Stimulated activated CD8-positive, alpha-beta memory T cell treated with anti-CD3 and anti-CD28 coated beads, Interleukin-12 subunit alpha, Interleukin-12 subunit beta, amount 100 ng/mL, for 1 hour (primary cell): ENCODE measurements at places on chromosomes 1 and 21.
A peak's percentile ranks its signal among the peaks of the same experiment; 100 is the strongest.

GRCh38 chr1:115727706-115728249 lies 40.7 kb downstream of the CASQ2 start:
- DNase-seq: no peak

DNA sequence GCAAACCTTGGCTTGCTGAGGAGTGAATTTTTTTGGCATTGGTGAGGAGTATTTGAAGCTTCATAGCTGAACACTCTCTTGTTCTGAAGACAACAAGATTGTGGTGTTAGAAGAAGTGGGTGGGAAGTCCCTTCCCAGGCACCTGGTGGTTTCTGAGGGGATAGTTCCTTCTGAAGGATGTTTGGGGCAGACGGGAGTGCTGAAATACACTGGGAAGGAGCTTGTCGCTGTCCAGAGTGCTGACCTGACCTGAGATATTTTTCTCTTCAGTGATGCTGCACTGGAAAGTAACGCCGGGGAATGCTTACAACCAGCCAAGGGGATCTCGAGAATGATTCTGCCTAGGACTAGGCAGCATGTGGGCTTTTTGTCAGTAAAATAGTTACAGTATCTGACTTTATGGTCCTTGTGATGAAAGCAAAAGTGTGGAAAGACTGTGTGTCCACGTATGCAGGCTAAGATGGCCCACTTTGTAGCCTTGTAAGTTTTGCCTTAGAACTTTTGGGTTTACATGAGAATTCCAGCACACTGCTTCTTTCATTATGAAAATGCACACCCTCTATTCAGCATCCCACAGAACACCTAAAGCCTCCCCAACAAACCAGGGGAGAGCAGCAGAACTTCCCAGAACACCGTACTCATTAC lies 33.1 kb upstream of the NFASC start:
- peak; percentile 2 for DNase-seq

GRCh38 chr1:17184161-17184665 lies 20.7 kb upstream of the PADI1 start:
- DNase-seq: no peak

DNA sequence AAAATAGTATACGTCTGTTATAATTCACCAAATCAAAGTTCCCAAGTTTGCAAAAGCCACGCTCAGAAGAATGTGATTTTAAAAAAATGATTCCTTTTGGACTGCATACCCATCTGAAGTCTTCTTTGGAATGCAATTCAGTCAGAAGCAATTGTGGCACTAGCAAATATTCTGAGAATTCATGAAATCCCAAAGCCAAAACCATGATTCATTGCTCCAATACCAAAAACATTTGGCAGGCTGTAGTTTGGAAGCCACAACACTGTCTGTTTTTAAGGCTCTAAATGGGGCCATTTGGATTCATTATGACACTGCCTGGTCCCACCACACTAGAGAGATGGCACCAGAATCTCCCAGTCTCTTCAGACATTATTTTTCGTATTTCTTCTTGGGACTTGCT lies 21.8 kb upstream of the LRRC53 start:
- DNase-seq: no peak

GRCh38 chr1:238252033-238252802 lies 361.5 kb upstream of the ZP4 start:
- DNase-seq: no peak

DNA sequence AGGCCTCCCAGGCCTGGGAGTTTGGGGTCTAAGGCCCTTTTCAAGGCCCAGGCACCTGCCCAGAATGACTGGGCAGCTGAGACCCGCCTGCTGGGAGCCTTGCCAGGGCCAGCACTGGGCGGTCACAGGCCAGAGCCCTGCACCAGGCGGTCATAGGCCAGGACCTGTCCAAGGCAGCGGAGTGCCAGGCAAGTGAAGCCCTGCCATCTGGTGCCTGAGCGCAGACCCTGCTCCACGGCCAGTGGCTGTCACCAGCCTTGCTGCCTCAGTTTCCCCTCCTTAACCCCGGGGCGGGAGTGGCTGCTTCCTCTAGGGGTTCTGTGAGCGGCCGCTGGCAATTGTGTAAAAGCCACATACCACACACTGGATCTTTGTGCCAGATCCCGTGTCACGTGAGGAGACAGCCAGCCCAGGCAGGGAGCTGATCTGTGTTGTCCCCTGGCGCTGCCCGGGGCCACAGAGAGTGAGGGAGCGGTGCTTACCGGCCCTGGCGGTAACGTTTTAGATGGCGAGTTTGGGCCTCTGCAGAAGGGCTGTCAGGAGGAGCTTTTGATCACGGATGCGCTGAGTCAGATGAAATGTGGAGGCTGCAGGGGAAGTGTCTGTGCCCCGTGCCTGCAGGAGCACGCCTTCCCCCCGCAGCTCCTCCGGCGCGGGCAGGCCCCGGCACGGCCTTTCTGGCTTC lies 4.6 kb downstream of the COL18A1 start:
- no peak for DNase-seq

DNA sequence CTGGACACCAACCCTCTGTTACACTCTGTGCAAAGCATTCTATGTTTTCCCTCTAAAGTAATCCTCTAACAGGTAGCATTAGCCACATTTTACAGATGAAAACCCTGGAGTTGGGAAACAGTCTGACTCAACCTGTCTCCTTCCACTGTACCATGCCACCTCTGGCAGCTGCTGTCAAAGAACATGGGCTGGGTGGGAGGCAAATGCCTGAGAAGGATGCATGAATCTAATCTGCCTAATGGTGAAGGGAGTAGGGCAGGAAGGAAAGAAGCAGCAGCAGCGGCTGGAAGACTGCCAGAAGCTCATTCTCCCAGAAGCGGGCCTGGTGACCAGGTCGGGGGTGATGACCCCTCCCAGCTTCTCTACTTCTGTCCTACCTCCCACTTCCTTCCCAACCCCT lies 21.7 kb downstream of the LRRC71 start:
- DNase-seq: no peak

DNA sequence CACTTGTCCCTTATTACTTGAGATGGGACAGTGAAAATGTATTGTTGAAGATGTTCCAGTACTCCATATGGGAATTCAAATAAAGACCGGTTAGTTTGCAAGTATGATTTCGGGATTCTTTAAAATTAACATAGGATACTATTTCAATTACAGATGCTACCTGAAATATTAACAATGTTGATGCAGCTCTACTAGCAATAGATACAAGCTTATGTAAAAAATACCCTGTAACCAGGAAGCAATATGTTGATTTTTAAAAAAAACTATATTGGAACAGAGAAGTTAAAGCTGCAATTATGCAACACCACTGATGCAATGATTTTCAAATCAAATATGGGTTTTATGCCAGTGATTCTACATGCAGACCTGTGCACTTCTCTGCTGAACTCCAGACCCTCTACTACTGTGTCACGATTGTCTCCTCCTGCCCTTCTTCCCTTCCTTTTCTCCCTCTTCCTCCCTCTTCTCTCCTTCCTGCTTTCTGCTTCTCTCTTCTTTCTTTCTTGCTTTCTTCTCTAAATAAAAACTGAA lies 179.2 kb downstream of the ATP6V1G3 start:
- DNase-seq: no peak

DNA sequence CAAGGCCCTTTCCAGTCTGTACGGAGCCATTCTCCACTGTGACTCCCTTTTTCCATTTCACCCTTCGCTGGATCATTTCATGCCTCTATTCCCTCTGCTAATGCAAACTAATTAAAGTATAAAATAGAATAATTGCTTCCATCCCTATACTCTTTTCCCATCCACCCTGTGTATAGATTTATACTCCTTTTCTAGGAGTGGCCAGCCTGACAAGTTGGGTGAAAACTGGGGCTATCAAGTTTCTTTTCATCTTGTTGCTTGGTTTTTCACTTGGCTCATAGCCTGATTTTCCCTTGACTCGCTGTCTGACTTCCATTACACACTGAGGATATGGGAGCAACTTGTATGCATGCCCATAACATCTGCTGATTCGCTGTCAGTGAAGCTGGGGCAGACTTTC lies 107.0 kb downstream of the PLXNA2 start:
- no peak for DNase-seq

- DNase-seq: no peak
Observed at GRCh38 chr1:116560704-116561490, 9.9 kb downstream of the CD58 start.

DNA sequence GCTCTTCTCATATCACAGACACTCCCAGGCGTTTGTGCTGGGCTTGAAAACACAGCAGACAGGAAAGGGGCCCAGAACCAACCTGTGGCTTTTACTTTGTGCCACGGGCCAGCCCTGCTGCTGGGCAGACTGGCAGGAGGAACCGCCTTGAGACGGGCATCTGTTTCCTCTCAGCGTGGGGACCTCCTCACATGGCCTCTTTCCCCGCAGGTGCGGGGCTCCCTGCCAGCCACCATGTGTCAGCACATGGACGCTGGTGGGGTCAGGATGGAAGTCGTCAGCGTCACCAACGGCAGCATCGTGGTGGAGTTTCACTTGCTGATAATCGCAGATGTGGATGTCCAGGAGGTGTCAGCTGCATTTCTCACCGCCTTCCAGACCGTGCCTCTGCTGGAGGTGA lies 47.8 kb downstream of the UMODL1 start:
- no peak for DNase-seq

DNA sequence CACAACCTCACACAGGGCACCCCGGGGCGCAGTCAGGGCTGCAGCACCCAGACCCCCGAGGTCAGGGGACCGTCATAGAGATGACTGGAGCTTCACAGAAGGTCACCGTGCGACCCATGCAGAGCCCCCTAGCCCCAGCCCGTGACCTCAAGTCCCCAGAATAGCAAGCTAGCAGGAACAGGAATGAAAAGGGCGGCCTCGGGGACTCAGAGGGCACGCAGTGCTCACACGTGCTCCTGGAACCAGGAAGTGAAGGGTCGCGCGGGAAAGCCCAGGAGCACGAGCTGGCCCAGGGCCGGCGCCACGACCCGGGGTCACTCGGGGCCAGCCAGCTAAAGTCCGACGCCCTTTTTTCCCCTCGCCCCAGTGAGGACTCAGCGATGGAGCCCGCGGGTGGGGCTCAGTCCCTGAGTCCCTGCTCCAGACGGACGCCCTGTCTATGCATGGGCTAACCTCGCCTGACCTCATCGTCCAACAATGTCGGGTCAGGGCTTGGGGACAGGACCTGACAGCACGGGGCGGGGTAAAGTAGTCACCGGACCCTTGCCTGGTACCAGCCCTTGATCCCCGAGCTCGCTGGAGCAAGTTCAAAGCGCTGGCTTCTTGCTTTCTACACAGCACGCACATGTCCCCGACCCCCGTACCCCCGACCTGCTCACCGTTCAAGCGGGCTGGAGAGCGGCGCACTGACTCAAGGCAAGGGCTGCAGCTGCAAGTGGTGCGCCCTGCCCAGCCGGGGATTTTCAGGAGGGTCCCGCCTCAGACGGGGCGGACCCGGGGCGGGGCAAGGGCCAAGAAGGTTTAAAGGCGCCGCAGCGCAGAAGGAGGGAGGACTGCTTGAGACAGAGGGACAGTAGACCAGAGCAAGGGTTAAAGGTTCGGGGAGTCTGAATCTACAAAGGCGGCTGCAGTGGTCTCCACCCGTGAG lies at the start of gene TAGLN2:
TAGLN2 (minus strand) TSS at position 717 of the 928 bp plus-strand sequence. CDS start 4,998 bp downstream, outside the sequence.
- peak; percentile 84 for DNase-seq
